ENCODE measurements at places on chromosomes 2 and 18.

DNA sequence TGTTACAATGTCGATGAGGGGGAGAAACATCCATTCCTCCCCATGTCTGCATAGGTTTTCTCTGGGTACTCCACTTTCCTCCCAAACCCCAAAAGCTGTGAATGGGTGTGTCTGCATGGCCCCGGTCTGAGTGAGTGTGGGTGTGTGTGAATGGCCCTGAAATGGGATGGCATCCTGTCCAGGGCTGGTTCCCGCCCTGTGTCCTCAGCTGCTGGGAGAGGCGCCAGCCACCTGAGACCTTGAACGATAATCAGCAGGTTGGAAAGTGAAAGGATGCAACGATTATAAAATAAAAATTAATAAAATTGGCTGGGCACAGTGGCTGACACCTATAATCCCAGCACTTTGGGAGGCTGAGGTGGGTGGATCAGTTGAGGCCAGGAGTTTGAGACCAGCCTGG is 69.2 kb downstream of the NPPC start:
- no peak for DNase-seq

- no peak for DNase-seq
Observed at GRCh38 chr18:55405893-55406406, 182.0 kb downstream of the TCF4 start.

DNA sequence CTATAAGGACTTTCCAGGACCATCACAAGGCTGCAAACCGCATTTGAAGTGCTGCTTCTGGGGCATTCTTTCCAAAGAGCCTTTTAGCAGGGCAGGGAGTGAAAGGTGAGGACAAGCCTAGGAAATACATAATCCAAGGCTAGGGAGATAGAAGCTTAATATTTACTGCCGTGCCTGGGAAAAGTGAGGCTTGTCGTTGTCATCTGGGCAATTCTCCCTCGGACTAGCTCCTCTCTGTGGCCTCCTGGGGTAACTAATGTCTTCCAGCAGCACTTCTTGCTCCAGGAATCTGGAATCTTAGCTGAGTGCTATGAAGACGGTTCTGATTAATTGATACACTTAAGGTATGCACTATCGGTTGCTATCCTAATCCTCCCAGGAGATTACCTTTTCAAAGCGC is 69.3 kb upstream of the ATL2 start:
- DNase-seq: no peak

- no peak for DNase-seq
Observed at GRCh38 chr2:210519594-210519993, 36.8 kb upstream of the CPS1 start.

GRCh38 chr2:5021136-5021535 is 671.0 kb upstream of the SOX11 start:
- DNase-seq: no peak

DNA sequence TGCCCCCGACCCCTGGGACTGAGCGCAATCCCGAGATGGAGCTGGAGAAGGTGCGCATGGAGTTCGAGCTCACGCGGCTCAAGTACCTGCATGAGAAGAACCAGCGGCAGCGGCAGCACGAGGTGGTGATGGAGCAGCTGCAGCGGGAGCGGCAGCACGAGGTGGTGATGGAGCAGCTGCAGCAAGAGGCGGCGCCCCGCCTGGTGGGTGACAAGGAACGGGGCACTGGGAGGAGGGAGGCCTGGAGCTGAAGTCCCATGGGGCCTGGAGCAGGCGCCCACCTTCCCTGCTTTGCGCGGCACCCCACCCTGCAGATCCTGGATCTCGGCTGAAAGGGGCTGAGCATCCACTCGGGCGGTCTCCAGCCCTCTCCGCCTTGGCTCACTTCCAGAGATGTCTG is 1.2 kb downstream of the TMEM247 start:
- DNase-seq: no peak

DNA sequence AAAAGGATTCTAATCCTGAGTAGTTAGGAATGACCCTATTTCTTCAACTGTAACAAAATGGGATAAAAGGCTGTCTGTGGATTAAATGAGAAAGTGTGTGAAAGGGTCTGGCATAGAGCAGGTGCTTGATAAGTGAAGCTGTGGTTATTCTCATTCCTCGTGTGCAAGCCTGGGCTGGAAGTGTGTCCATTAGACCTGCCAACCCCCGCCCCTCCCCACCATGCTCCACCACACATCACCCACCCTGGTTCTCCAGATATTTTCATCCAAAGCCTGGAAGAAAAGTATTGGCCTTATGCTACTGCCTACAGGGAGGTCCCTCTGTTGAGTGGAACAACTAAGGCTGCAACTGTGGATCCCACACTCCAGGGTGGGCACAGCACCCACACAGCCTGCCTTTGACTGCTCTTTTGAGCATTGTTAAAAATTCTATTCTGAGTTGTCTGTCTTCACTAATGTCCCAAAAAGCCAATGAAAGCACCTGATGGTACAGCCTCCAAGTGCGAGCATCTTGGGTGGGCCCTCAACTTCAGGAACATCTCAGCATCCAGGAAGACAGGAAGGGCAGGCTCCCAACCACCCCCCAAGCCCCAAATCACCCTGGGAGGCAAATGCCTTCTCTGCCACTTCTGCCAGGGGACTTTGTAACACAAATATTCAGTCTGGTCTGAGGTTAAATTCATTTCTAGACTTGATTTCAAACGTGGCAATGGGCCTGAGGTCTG is 102.8 kb upstream of the PPP1CB start:
- DNase-seq: no peak

DNA sequence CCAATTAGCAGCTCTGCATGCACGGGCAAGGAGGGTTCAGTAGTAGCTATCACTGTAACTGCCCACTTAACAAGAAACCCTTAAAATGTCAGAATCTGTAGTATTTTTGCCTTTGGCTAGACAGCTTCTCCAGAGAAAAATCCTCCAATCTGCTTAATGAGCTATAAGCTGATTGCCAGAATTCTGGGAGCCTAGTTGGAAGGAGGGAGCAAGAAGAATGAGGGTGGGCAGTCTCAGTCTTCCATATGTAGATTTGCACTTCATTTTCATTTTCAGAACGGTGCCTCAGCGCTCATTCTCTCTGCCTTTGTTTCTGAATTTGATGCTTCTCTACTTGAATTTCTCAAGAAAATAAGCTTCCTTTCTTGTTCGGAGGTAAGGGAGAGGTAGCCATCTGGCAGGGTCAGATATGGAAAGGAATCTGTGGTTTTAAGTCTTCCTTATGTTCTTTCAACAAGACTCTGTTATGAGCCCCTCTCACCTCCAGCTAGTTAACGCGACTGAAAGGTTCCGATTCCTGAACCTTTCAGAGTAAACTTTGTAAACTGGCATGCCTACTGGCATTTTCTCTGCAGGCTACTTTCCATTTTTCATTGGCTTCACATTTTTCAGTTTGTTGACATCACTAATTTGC is 53.5 kb downstream of the HNRNPLL start:
- no peak for DNase-seq

DNA sequence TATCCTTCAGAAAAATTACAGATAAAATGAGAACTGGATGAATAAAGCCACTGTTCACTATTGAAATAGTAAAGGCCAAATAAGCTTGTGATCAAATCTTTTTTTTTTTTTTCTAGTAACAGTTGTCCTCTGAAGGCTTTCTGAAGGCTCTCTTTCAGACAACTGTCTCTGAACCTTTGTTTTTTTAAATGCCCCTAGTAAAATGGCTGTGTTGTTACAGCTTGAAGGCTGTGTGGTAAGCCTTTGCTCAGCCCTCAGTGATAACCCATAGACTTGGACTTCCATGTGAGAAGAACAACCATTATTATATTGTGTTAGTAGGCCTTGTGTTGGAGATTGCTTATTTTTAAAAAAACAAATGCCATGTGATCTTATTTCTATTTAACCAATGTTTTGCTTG is 17.6 kb downstream of the FMNL2 start:
- DNase-seq: no peak

DNA sequence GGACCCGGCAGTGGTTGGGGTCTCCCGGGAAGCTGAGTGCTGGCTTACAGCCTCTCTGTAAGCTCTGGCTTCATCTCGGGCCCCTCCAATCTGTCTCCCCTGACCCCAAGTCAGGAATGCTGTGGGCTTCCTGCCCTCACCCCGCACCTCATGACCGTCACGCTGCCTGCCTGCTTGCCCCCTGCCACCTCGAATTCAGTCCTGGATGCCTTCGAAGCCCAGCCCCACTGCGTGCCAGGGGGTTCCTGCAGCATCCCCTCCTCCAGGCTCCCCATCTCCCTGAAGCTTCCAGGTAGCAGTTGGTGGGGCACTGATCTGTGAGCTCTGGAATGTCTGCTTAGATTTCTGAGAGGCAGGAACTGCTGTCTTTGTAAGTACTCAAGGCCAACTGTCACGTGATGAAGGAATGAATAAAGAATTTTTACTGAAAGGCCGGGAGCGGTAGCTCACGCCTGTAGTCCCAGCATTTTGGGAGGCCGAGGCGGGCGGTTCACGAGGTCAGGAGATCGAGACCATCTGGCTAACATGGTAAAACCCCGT is 6.5 kb downstream of the CLHC1 start:
- no peak for DNase-seq

DNA sequence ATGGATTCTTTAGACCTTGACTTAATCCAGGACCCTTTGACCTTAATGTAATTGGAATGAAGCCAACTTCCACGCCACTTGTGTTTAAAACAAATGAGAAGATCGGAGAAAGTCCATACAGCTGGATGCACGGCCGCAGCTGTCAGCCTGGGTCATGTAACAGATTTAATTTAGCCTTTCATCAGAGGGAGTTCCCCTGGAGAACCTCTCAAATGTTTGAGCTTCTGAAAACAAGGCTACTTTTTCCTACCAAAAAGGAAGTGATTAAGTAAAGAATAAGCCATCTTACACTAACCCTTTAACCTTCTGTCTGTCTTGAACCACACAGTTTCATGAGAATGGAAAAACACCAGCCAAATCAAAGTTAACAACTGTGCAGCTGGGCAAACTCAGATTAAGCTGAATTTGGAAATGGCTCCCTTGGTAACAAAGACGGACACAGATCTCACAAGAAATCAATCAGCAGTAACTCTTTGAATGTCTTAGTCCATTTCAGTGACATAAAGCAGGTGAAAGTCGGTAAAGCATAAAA is 103.6 kb downstream of the DOCK10 start:
- no peak for DNase-seq

DNA sequence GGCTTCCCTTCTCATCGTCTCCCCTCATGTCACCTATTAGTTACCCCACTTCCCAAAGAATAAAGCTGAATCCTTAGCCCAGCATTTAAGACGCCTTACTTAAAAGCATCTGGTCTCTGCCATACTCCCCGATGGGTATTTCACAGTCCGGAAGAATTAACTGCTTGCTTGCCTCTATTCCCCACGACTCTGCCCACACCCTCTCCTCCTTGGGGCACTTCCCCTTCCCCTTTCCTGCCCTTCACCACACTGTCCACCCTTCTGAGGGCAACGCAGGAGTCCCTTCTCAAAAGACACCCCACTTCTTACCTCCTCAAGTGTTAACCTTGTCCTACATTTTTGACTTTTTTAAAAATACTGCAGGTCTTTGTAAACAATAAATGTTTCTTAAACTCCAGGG is 60.1 kb upstream of the RMP24 start:
- DNase-seq: no peak

DNA sequence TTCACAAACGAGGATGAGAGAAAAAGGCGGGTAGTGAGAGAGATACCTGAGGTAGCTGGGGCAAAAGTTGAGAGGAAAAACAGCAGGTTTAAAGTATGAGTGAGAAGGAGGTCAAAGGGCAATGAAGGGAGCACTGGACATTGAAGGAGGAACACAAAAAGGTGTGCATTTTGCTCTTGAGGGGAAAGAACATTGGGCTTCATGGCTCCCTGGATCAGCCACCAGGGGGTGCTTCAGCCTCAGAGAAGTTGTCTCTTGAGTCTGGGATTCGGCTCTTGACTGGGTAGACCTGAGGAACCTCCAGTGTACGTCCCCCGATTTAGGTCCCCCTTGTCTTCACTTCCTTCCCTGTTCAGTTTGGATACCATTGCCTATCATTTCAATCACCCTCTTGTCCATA is 128.5 kb downstream of the RAPGEF4 start:
- no peak for DNase-seq

- DNase-seq: no peak
Observed at GRCh38 chr2:172847188-172847587, 111.5 kb downstream of the RAPGEF4 start.
